ENCODE measurements at places on chromosomes 13 and 19.

GRCh38 chr19:2014731-2015607 is 545 bp downstream of the BTBD2 start:
- DNase-seq, result no peak

DNA sequence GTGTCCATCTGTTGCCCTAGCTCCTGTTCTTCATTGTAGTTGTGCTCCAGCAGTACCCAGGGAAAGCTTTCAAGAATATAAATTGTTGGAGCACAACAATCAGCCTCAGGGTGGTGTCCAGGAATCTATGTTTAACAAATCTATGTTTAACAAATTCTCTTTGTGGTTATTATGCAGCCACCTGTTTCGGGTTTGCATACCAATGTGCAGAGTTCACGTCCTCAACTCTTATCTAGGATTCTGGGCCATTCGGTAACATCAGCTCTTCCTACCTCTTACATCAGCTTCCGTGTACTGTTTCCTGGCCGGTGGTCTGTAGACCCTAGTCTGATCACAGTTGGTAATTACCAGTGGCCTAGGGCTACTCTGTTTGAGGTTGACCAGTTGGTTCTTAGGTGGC is 17.0 kb downstream of the MTUS2 start:
- DNase-seq, result no peak

GRCh38 chr13:33644581-33645543 is 173.1 kb upstream of the RFC3 start:
- no peak for DNase-seq

- peak; percentile 72 for DNase-seq
These were observed 52.0 kb upstream of the GTF2F2 start for GRCh38 chr13:45068036-45069001.

DNA sequence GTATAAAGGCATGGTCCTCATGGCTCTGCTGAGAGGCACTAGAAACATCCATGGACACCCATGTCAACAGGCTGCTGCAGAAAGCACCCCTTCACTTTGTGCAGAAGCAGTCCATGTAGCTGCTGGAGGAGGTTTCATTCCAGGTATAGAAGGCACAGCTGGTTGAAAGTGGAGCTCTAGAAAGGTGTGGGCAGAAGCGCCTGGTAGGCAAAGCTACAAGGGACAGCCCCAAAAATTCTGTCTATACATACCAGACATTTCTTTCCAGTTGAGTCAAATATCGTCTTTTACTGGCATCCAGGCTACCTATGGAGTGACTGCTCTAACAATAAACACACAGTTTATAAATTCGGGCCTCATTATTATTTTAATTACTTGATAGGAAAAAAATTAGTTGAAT is 129.3 kb downstream of the ENOX1 start:
- DNase-seq, result no peak

DNA sequence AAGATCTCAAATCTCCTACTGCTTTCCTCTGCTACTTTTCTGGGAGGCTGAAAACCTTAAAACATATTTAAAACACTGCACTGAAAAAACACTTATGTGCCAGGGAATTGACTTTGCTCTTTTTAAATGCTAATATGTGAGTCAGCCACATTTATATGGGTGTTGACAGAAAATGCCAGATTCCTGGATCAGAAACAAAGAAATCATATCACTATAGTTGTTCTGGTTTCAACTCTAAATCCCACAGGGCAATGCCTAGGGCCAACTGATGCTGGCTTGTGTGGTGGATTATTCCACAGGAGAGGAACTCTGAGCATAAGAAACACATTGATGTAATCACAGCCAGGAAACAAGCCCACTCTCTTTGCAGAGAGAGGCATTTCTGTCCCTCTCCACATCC is 1439.0 kb upstream of the SPRY2 start:
- no peak for DNase-seq

DNA sequence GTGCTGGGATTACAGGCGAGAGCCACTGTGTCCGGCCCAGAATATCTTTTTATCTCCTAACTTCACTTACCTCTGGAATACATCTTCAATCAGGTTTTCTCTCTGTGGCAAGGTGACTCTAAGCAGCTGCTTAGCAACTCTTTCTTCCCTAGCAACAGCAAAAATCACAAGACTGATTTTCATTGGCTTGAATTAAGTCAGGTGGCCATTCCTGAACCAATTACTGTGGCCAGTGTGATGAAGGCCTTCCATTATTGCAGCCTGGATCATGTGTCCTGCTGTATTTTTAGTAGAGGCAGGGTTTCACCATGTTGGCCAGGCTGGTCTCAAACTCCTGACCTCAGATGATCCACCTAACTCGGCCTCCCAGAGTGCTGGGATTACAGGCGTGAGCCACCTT is 9.0 kb upstream of the LTBP4 start:
- peak; percentile 21 for DNase-seq

- DNase-seq, result no peak
These were observed 56.1 kb downstream of the ENOX1 start for GRCh38 chr13:43730642-43731041.

DNA sequence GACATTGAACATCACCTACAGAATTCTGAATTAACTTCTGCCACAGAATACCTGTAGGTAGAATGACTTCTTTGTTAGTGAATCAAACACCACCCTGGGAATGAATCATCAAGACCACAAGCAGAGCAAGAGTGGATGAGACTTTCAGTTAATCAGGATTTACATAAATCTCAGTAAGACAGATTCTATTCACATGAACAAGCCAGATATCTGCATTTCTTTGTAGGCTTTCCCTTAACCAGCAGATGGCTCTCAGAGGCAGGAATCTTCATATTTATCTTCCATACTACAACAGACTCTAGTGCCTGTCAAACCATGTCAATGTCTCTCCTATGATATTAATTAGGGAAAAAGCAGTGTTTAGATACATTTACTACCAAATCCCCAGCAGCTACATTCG is 412.1 kb downstream of the KLF12 start:
- DNase-seq, result no peak

GRCh38 chr13:83905641-83906040 is 23.4 kb upstream of the SLITRK1 start:
- no peak for DNase-seq

GRCh38 chr13:36323951-36324566 is 22.1 kb downstream of the SPART start:
- no peak for DNase-seq

DNA sequence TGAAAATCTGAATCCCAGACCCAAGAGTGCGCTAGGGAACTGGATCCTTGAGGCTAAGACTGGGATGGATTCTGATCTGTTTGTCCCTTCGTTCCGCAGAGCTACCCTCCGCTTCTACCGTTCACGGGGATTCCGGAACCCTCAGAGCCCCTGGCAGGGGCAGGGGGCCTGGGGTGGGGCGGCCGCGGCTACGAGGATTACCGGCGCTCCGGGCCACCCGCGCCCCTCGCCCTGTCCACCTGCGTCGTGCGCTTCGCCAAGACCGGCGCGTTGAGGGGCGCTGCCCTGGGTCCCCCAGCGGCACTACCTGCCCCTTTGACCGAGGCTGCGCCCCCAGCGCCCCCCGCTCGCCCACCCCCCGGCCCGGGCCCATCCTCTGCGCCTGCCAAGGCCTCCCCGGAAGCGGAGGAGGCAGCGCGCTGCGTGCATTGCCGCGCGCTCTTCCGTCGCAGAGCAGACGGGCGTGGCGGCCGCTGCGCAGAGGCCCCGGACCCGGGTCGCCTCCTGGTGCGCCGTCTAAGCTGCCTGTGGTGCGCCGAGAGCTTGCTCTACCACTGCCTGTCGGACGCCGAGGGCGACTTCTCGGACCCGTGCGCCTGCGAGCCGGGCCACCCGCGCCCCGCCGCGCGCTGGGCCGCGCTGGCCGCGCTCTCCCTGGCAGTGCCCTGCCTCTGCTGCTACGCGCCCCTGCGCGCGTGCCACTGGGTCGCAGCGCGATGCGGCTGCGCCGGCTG is 7.1 kb downstream of the SPRED3 start:
- DNase-seq, result no peak

GRCh38 chr19:32012886-32013631 is 332.4 kb upstream of the ZNF507 start:
- no peak for DNase-seq

GRCh38 chr13:59721926-59722910 is 441.5 kb downstream of the DIAPH3 start:
- no peak for DNase-seq

- no peak for DNase-seq
These were observed 55.3 kb downstream of the SUCLA2 start for GRCh38 chr13:47945738-47946137.

DNA sequence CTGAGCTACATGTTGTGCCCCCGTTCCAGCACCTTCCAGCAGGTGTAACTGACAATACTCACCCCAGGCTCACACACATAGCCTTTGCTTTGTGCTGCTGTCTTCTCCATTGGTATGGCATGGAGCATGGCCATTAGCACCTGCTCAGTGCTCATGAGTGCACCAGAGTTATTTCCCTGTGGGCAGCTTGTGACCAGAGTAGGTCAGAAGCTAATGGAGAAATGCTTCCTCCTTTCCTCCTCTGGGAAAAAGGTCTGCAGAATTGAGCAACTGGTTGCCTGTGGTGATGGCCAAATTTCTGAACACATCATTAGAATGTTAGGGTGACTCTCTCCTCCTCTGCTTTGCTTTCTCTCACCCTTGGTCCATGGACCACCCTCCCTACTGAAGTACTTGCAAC is 344.5 kb upstream of the TMTC4 start:
- DNase-seq, result no peak

DNA sequence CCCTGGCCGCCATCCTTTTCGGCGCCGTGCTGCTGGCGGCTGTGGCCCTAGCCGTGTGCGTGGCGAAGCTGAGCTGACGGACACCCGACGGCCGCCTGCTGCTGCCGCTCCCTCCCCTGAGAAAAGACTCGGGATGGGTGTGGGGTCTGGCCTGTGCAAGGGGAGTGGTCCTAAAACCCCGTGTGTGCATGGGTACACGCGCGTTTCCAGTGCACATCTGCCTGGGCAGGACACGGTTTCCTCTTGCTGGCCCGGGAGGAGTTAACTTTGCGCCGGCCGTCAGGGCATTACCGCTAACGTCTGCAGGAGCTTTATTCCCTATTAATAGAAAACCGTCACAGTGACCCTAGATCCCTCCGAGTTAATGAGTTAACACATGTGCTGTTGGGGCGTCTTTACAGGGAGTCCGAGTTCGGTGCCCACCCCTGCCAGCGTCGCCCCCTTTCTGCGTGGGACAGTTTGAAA is 1.3 kb downstream of the RGS9BP start:
- no peak for DNase-seq

GRCh38 chr19:58398545-58398944 is 3.1 kb downstream of the RNF225 start:
- DNase-seq, result no peak

- no peak for DNase-seq
These were observed 45.8 kb upstream of the SCEL start for GRCh38 chr13:77489566-77490337.

DNA sequence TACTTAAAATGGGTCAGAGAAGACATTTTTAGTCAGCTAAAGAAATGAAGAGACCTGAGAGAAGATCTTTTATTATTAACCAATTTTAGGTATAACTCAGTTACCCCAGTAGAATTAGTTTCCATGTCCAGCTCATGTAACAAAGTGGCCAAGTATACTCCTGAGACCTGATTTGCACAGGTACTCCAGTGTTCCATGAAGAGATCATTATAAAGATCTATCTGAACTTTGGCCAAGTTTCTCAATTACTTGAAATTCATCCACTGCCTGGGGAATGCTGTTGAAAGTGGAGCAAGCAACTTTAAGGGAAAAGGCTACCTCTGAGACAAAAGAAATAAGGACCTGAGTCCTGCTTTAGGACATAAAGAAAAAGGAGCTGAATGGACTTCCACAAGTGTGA is 47.0 kb downstream of the EDNRB start:
- no peak for DNase-seq

DNA sequence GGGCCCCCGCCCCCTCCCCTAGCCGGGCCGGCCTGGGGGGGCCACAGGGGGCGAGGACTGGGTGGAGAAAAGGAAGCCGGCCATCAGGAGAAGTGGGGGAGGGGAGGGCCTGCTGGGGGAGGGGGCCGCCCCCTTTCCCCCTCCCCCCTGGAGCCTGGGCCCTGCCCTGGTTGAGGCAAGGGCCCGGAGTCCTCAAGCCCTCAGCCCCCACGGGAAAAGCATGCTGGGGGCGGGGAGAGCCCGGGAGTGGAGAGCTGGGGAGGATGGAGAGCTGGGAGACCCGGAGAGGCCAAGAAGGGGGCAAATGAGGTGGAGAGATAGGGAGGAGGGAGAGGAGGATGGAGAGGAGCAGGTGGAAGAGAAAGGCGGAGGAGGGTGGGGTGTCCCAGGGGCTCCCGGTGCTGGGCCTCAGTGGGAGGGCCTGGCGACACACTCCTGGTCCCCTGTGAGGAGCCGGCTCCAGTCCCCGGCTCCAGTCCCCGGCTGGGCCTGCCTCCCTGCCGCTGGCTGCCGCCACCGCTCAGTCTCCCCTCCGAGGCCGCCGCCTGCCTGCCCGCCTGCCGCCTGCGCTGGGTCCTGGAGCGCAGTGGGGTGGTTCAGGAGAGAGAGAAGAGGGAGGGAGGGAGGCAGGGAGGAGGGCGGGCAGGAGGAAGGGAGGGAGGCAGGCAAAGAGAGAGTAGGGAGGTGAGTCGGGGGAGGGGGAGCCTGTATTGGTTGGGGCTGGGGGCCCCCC is at the start of gene GRIK5:
GRIK5 (minus strand) TSS at position 588 of the 733 bp plus-strand sequence. CDS start 4,436 bp downstream, outside the sequence.
- DNase-seq, result no peak

DNA sequence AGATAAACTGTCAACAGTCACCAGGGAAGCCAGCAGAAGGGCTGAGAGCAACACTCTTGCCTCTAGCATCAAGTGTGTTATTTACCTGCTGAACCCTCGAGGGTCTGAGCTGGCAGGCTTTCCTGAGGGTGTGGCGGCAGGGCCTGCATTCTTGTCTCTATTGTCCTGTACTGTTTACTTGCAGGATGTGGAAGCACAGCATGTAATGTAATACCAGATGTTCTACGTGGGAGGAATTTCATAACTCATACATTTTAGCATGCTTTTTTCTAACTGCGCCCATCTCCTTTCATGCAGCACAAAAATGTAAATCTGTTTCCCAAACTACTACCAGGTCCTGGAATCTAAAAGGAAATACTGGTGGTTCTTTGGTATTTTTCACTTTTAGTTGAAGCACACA is 153.1 kb downstream of the RGCC start:
- DNase-seq, result peak; percentile 49

- DNase-seq, result no peak
These were observed 627.2 kb upstream of the SLITRK6 start for GRCh38 chr13:86426437-86426836.

GRCh38 chr13:36713887-36714286 is 40.1 kb downstream of the SERTM1 start:
- no peak for DNase-seq

- no peak for DNase-seq
These were observed 215.7 kb downstream of the ZNF536 start for GRCh38 chr19:30587869-30588268.

DNA sequence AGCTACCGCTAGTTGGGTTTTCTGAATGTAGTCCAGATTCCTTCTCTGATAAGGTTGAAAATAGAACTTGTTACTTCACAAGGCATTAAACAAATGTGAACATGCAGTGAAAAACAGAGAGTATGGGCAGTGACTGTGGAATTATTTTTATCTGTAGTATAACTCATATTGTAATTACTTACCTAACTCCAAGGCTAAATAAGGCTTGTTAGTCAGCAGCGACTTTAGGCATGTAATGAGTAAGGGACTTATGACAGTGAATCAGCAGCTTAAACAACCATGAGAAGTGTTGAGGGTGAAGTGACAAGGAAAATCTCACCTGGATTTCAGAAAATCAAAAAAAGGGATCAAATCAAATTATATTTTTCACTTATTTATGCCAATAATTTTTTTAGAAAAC is 1719.5 kb upstream of the MIR17HG start:
- DNase-seq, result no peak

- DNase-seq, result no peak
These were observed 100.7 kb upstream of the RXFP2 start for GRCh38 chr13:31638577-31638976.

All from NCI-H2029 (cell line).